Amygdala (tissue), 56 donors: ENCODE measurements at places on chromosomes 2 and 18.
A peak's percentile ranks its signal among the peaks of the same experiment; 100 is the strongest.

DNA sequence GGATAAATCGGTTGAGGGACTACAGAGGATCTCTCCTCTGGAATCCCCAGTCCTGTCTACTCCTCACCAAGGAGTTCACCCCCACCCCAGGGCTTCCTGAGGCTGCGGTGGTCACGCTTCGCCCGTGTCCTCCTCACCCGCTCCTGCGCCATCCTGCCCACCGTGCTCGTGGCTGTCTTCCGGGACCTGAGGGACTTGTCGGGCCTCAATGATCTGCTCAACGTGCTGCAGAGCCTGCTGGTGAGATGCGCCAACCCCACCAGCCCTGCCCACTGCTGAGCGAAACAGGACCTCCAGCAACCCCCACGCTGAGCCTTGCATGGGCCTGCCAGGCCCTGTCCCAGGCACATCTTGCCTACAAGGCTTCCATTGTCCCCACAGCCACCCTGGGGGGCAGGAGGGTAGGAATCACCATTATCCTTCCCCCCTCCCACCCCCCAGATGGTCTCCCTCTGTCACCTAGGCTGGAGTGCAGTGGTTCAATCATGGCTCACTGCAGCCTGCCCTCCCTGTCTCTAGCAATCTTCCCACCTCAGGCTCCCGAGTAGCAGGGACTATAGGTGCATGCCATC, 6.7 kb upstream of the CTDSP1 start:
- DNase-seq = no peak

- no peak for DNase-seq
Observed at GRCh38 chr2:176533505-176534193, 264.4 kb downstream of the MTX2 start.

- no peak for DNase-seq
Observed at GRCh38 chr2:64952511-64953482, 36.4 kb upstream of the SLC1A4 start.

- no peak for DNase-seq
Observed at GRCh38 chr18:80115035-80115434, 6.0 kb downstream of the ADNP2 start.

DNA sequence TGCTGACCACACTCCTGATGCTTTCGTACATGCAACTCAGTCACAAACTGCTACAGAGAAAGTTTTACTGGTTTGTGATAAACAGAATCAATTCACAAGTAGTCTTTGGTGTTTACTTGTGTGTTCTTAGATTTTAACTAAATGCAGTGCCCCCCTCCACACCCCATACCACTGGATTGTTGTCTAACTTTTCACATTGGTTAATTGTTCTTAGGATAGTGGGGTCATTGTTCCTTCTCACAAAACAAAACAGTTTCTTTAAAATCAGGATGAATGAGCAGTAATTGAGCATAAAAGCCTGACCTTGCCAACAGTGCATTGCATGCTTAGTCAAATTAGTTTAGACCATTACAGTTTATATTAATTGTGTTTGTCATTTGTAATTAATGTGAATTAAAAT, 14.1 kb upstream of the PNPT1 start:
- peak; percentile 5 for DNase-seq

DNA sequence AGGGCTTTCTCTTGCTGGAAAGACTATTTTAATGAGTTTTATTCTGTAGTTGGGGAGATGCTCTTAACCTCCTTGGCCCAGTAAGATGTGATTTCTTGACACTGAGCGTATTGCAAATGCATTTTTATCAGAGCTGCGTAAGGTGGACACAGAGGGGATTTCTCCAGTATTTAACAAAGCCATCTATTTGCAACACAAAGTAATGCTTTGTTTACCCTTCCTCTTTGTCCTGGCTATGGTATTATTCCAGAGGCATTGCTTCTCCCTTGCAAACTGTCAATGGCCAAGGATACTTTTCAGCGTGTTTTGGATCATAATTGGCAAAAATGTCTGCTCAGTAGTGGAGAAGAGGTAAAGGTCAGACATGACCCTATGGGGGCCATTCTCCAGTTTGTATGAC, 90.8 kb upstream of the PIK3C3 start:
- no peak for DNase-seq

DNA sequence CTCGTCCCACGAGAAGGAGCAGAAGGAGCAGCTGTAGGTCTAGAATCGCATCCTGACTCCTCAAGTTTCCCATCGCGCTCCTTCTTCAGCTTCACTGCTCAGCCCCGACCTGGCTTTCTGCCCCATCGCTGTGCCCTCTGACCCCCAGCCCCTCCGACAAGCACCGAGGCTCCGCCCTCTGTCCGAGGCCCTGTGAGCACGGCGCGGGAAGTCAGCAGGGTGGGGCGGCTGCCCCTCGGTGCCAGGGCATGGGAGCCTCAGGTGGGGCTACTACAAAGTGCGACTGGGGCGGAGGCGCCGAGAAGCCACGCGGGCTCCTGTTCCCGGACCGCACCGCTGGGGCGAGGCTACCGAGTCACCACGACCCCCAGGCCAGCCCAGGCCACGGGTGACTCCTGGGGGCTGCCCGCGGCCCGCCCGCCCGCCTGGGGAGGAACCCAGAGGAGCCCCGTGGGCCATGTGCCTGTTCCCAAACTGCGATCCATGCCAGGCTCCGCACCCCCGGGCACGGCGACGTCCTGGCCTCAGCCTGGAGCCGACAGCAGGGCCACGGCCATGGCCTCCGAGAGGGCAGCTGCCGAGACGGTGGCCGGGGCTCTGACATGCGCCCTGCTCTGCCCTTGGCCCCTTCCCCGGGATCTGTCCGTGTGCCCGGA, 36.6 kb upstream of the ID2 start:
- DNase-seq = no peak

- DNase-seq = no peak
Observed at GRCh38 chr2:64021578-64021977, 2.4 kb upstream of the VPS54 start.

DNA sequence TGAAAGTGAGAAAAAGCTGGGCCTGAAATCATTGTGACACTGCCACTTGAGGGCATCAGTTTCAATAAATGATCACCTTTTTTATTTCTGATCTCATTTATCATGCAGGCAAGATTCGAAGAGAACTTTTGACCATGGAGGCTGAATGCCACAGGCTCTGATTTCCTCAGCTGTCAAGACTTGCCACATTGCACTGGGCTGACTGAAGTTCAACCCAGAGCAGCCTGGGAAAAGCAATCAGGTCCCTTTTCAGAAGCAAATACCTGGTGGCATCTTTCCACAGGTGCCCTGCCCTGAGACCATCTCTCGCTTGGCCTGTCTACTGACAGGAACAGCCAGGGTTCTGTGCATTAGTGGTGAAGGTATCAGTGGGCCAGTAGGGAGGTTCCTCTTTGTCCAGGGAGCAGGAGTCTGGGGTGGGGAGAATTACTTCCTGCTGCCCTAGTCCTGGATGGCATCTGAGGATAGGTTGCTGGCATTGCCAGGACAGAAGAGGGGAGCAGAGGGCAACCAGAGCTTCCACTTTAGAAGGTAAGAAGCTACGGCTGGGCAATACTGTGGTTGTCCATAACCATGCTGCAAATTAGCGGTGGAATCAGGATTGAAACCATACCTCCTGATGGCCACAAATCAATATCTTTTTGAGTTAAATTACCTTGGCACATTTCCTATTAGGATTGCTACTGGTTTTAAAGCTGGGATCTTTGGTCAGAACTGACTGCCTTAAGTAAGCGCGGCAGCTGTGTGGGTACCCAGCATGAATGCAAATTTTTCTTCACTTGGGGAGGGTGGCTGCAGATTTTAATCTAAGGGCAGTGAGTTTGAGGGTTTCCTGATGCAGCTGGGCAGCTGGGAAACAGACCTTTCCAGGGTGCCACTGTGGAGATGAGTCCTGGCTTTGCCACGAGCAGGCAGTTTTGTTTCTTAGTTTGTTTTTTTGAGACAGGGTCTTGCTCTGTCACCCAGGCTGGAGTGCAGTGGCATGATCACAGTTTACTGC, 394.5 kb downstream of the ALK start:
- DNase-seq = no peak

GRCh38 chr2:2845267-2845666, 514.2 kb upstream of the MYT1L start:
- no peak for DNase-seq
